ENCODE measurements at places on chromosomes 5 and 9.

DNA sequence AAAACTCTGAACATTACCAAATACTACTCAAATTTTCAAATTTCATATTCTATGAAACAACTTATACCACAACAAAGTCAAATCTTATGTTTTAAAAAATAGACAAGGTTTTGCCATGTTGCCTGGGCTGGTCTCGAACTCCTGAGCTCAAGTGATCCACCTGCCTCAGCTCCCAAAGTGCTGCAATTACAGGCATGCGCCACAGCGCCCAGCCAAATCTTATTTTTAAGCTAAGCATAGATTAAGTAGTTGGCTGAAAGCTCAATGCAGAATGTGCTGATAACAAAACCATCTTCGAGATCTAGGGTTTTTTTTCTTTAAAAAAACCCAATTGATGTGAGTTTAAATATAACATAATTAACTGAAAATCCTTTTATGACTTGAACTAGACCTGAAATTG, 6.4 kb downstream of the LMBRD2 start:
- DNase-seq = no peak

DNA sequence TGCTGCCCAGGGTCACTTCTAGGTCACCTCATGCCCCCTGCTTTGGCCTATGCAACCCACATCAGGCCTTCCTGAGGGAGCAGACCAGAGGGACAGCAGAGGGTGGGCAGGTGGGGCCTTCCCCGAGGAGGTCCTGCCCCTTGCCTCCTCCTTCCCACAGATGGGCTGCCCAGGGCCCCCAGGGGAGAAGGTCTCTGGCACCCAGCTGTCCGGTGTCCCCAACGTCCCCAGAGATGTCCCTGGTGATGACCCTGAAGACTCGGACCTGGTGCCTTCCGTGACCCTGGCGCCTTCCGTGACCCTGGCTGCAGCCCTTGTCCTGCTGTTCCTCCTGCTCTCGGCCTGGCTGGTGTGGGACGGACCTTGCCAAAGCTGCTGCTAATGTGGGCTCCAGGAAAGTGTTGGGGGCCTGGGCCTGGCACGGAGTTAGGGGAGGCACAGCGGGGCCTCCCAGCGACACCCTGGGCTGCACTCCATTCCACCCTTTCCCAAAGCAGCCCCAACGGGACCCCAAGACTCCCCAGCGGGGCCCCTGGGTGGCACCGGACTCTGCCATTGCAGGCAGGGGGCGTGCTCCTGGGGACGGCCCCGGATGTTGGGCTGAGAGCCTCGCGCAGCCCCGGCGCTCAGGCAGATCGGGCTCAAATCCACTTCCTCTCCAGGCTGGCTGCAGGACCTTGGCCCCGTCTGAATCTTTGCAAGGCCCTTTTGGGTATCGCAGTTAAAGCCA, 6.8 kb upstream of the SLC2A6 start:
- DNase-seq = no peak

DNA sequence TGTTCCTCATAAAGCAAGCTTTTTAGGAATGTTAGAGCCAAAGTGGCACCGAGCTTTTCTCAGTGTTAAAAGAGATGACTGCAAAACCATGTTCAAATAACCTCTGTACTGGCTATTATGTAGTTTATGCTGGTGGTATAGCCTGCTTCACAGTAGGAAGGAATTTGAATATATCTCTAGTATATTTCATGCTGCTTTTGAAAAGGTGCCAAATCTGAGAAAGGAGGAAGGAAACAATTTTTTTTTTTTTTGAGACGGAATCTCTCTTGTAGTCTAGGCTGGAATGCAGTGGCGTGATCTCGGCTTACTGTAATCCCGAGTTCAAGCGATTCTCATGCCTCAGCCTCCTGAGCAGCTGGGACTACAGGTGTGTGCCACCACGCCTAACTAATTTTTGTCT, 13.5 kb downstream of the CREBRF start:
- no peak for DNase-seq

- no peak for DNase-seq
Observed at GRCh38 chr9:124624735-124624992, 117.5 kb upstream of the NR5A1 start.

- no peak for DNase-seq
Observed at GRCh38 chr5:147675168-147675567, 107.4 kb downstream of the JAKMIP2 start.

GRCh38 chr5:10489810-10490426, 48.2 kb downstream of the ROPN1L start:
- no peak for DNase-seq

GRCh38 chr5:20972419-20972925, 984.5 kb upstream of the CDH18 start:
- no peak for DNase-seq

DNA sequence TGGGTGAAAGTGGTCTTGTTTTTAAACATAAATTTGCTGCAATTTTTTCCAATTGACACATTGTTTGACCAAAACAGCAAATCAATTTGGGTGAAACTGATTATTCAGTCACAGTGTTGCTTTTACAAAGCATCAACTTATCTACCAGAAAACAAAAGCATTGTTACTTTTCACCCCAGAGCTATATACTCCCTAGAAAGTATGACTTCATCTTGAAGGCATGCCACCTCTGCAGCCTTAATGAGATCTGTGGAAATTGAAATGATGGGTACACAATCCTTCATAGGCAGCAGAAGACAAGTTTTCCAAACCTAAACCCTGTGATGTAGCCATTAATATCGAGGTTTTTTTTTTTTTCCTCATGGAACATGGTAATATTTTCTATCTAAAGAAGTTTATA, 615.9 kb downstream of the CHSY3 start:
- DNase-seq = no peak

DNA sequence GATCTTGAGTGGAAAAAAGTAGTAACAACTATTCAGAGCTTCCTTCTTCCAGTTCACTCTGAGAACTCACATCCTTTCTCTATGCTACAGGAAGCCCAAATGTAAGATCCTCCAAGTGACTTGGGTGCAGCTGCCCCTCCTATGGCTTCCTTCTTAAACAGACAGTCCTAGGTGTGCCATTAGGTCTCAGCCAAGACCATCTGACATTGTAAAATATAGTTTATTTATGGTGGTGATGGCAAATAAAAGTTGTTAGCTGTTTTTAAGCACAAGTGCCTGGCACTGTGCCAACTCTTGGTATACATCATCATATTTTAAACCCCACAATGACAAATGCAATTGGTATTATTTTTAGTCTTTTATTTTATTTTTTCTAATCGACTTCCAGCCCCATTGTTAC, 58.1 kb downstream of the TMEM252 start:
- DNase-seq = no peak

Data from NCI-H187 treated with DMSO at 0.1 percent for 48 hours (cell line).